Natural killer cell treated with Interleukin-12 subunit alpha and Interleukin-12 subunit beta and Interleukin-15 and Interleukin-18, amount 100 ng/mL, for 72 hours (primary cell): ENCODE measurements at places on chromosomes 4 and X. TPM values are rescaled to one million over a fixed set of nuclear protein-coding genes. Genes with fewer than 3 reads are reported as not detected.

The GC gene
- not detected for total RNA-seq

DNA sequence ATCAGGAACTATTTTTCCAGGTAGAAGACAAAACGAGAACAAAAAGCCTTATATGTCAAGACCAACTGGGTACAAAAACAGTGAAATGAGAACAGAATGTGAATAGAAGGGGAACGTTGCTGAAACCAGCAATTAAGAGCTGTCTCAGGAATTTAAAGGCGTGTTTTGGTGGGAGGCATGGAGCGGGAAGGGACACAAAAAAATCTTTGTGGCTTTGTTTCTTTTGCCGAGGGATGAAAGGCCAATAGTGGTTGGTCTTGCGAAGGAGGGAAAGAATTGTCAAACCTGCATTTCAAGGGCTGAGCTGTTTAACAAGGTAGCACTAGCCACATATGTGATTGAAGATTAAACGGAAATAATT is 103.8 kb downstream of the USP46 start:
- H3K27me3 ChIP-seq, result peaks cover 19% of the 10 kb centered on the region
- H3K36me3 ChIP-seq, result no peaks in the 10 kb centered on the region
- H3K4me3 ChIP-seq, result no peak overlapping the region
- no peak for DNase-seq

GRCh38 chrX:113675278-113675677 is 834.6 kb upstream of the AMOT start:
- no peak overlapping the region for H3K4me3 ChIP-seq
- H3K4me1 ChIP-seq, result no peaks in the 10 kb centered on the region
- DNase-seq, result no peak
- H3K27ac ChIP-seq, result no peak overlapping the region

The NWD2 gene
- total RNA-seq, result not detected

DNA sequence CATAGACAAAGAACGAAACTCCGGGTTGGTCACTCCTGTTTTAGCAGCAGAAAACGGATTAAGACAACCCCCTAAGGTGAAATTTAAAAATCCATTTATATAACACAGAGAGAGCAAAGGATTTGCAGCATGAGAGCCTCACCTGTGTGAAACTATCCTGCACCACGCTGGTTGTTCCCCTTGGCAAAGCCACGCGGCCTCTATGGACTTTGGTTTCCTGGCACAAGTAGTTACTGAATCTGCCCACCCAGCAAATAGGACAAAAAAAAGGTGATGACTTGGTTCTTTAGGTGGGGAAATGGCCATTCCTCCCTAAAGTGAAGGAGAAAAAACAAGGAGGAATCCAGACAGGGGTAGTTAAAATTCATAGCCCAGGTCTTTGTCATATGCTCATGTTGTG is 133.1 kb downstream of the PLS3 start:
- H3K4me3 ChIP-seq, result no peak overlapping the region
- no peaks in the 10 kb centered on the region for H3K36me3 ChIP-seq
- no peak overlapping the region for H3K27ac ChIP-seq
- no peak for DNase-seq

The SYTL4 gene
- not detected for total RNA-seq

GRCh38 chr4:119211867-119212233 is 663 bp upstream of the USP53 start:
- peak overlapping the region; percentile 88 for H3K27ac ChIP-seq
- no peaks in the 10 kb centered on the region for H3K36me3 ChIP-seq
- H3K4me3 ChIP-seq, result peak overlapping the region; percentile 95
- no peak for DNase-seq
- H3K27me3 ChIP-seq, result peaks cover 10% of the 10 kb centered on the region

DNA sequence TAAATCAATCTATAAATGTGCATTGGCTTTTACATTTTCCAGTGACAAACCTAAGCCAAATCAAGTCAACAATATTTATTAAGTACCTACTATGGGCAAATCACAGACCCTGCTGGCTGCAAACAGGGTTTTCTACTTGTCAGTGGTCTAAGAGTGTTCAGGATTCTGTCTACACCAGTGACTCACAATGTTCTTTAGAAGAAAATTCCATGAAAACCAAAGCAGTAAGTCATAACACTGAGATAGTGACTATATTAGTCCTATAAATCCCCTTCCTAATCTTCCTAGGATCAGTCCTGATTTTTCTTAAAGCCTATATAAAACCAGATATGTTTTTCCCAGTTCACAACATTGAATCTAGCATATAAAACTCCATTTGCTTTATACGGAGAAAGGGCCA is 69.7 kb downstream of the PPP3CA start:
- no peak overlapping the region for H3K27ac ChIP-seq
- no peaks in the 10 kb centered on the region for H3K36me3 ChIP-seq
- no peak overlapping the region for H3K4me3 ChIP-seq
- DNase-seq, result no peak
- H3K27me3 ChIP-seq, result no peaks in the 10 kb centered on the region

- H3K36me3 ChIP-seq, result peaks cover 14% of the 10 kb centered on the region
- H3K4me3 ChIP-seq, result peak overlapping the region; percentile 83
- H3K27me3 ChIP-seq, result no peaks in the 10 kb centered on the region
- H3K4me1 ChIP-seq, result peaks cover 80% of the 10 kb centered on the region
- peak overlapping the region; percentile 95 for H3K27ac ChIP-seq
These were observed 21.4 kb downstream of the GAB3 start for GRCh38 chrX:154729439-154729838.

DNA sequence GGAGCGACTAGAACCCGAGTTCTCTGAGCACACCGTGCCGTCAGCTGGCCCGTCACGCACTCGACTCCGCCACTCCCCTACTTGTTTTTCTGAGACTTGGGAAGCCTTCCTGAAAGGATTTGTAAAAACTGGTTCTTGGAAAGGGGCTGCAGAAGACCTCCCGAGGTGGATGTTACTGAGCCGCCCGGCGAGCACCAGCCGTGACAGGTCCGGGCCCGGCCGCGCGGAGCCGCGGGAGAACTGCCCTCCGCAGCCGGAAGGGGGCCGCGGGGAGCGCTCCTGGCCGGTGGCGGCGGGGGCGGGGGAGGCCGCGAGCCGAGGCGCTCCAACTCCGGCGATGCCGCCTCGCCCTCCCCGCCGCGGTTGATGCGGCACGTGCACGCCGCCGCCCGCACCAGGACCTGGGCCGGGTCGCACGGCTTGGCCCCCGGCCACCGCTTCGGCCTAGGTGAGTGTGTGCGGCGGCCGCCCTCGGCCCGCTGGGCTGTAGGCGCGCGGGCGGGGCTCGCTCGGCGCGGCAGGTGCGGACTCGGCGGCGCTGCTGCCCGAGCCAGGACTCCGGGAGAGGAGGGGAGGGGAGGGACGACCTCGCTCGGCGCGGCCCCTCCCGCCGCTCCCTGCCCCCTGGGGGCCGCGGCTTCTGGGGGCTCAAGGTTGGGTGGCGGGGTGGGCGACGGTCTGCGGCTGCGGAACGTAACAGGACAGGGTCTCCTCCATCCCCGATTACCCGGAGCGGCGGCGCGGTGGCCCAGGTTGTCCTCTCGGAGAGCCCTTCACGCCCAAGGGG is 1.7 kb downstream of the SPRY1 start:
- H3K4me1 ChIP-seq, result peaks cover 27% of the 10 kb centered on the region
- no peaks in the 10 kb centered on the region for H3K36me3 ChIP-seq
- H3K27me3 ChIP-seq, result peaks cover 12% of the 10 kb centered on the region
- DNase-seq, result peak; percentile 81

DNA sequence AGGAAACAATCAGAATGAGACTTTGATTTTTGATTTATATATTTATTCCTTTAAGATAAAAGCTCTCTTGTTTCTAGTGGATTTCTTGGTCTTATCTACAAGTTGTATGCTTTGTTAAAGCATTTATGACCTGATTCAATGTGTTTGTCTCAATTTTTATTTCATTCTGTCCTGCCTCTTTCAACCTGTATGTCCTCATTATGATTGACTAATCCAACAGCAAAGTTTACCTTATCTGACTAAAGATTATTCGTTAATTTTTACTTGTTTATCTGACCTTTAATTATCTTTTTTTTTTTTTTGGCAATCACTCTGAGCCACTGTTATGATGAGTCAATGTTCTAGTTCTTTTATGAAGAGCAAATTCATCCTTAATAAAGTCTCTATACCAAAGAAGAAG is 54.9 kb downstream of the UGT2A3 start:
- H3K27me3 ChIP-seq, result no peaks in the 10 kb centered on the region
- H3K4me3 ChIP-seq, result no peak overlapping the region

- peaks cover 10% of the 10 kb centered on the region for H3K4me1 ChIP-seq
- no peaks in the 10 kb centered on the region for H3K27me3 ChIP-seq
- no peaks in the 10 kb centered on the region for H3K36me3 ChIP-seq
These were observed 473 bp upstream of the USP51 start for GRCh38 chrX:55490121-55490520.

- no peaks in the 10 kb centered on the region for H3K4me1 ChIP-seq
- H3K27ac ChIP-seq, result no peak overlapping the region
- no peak for DNase-seq
- H3K4me3 ChIP-seq, result no peak overlapping the region
- no peaks in the 10 kb centered on the region for H3K36me3 ChIP-seq
- no peaks in the 10 kb centered on the region for H3K27me3 ChIP-seq
These were observed 178.8 kb downstream of the NWD2 start for GRCh38 chr4:37423310-37423709.

DNA sequence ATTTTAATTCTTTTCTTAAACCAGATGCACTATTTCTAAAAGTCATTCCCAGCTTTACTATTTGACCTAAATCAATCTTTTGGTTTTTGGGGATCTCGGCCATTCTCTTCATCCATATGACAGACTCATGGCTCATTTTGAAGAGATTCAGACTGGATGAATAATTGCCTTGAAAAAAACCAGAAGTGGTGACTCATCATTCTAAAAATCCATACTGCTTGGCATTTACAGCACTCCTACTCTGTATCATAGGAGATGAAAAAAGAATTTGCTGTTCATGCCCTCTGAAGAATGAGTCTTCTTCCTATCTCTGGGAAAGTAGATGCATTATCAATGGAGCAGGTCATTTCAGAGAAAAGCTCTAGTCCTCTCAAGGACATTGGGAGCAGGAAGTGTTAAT is 220.5 kb upstream of the RPS6KA3 start:
- no peaks in the 10 kb centered on the region for H3K36me3 ChIP-seq
- H3K4me1 ChIP-seq, result peaks cover 2% of the 10 kb centered on the region
- no peak overlapping the region for H3K4me3 ChIP-seq
- H3K27me3 ChIP-seq, result peaks cover 10% of the 10 kb centered on the region

DNA sequence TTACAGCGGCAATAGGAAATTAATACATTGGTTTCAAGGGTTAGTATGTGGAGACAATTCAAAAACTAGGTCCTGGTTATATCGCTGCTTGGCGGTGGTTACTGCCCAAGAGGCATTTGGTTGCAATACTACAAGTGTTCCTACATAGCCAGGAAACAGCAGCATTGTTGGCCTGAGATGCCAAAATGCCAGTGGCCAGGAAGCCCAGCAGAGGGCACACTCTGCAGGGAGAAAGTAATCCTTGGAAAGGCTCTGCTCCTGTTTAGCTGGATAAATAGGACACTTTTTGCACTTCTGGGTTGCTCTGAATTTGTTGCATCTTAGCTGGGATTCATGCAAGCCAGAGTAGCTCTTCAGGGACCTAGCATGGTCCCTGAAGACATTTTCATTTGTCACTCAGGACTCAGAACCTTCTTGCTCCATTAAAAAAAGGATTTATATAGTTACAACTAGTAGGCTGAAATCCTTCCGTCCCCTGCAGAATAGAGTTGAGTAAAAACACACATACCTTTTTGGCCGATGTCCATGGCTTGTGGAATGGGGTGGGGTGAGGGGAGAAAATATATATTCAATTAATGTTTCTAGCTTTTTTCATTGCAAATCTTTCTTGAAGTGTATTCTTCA is 8.1 kb upstream of the GPR119 start:
- no peak for DNase-seq
- no peaks in the 10 kb centered on the region for H3K4me1 ChIP-seq
- no peak overlapping the region for H3K27ac ChIP-seq
- H3K36me3 ChIP-seq, result no peaks in the 10 kb centered on the region
- H3K4me3 ChIP-seq, result no peak overlapping the region

DNA sequence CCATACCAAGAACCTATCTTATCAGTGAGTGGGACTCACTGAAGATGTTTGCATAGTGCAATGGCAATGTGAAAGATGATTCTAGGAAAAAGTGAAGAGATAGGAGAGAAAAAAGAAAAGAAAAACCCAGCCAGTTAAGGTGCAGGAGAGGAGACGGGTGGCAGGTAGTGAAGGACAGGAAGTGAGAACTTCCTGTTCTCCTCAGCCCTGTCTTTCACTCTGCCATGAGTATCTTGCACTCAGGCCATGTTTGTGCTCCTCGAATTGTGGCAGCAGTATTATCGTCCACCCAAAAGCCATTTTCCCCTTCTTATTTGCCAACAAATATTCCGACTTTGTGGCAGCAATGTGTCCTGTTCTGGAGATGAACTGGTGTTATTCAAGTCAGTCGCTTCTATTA is 8.6 kb upstream of the ENPEP start:
- no peak for DNase-seq
- peaks cover 14% of the 10 kb centered on the region for H3K27me3 ChIP-seq
- H3K27ac ChIP-seq, result no peak overlapping the region
- peaks cover 6% of the 10 kb centered on the region for H3K36me3 ChIP-seq
- no peak overlapping the region for H3K4me3 ChIP-seq

The POF1B gene
- total RNA-seq, result not detected

GRCh38 chr4:143502231-143502630 is 11.3 kb upstream of the SMARCA5 start:
- H3K27me3 ChIP-seq, result no peaks in the 10 kb centered on the region
- no peak for DNase-seq
- H3K27ac ChIP-seq, result no peak overlapping the region
- no peaks in the 10 kb centered on the region for H3K4me1 ChIP-seq
- H3K36me3 ChIP-seq, result no peaks in the 10 kb centered on the region

DNA sequence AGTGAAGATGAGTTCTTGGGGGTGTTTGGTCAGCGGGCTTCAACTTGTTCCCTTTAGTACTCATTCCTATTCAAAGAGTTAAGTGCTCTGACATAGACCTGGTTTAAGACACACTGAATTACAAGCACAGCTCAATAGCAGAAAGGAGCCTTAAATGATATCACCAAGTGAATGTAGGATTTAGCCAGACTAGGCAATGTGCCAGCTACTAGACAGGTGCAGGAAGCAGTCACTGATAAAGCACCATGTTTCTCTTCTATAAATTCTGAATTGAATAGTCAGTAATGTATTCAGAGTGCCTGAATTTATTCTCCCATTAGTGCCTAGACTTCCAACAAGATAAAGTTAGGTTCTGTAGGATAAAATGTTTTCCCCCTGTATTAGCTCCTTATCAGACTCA is 63.6 kb downstream of the ASB9 start:
- H3K27ac ChIP-seq, result peak overlapping the region; percentile 28
- no peak overlapping the region for H3K4me3 ChIP-seq
- peaks cover 6% of the 10 kb centered on the region for H3K36me3 ChIP-seq
- H3K4me1 ChIP-seq, result peaks cover 17% of the 10 kb centered on the region
- peaks cover 6% of the 10 kb centered on the region for H3K27me3 ChIP-seq
- no peak for DNase-seq

- DNase-seq, result no peak
- H3K4me3 ChIP-seq, result no peak overlapping the region
- H3K36me3 ChIP-seq, result no peaks in the 10 kb centered on the region
- no peaks in the 10 kb centered on the region for H3K27me3 ChIP-seq
- H3K4me1 ChIP-seq, result no peaks in the 10 kb centered on the region
These were observed 109.8 kb upstream of the APOOL start for GRCh38 chrX:84893897-84894296.
